ENCODE measurements at places on chromosomes 16 and 17.

GRCh38 chr17:66776999-66777688, 57.8 kb upstream of the CACNG5 start:
- DNase-seq = no peak

- no peak for DNase-seq
Measured at GRCh38 chr17:66171692-66172091, 20.2 kb downstream of the CEP112 start.

GRCh38 chr16:77290451-77291115, 91.4 kb downstream of the SYCE1L start:
- no peak for DNase-seq

GRCh38 chr17:42233156-42233555, 38.9 kb upstream of the GHDC start:
- DNase-seq = no peak

Data from HTR-8/SVneo (cell line).